ENCODE measurements at places on chromosomes 11 and 22. TPM values are rescaled to one million over a fixed set of nuclear protein-coding genes. Genes with fewer than 3 reads are reported as not detected.

Gene IGSF9B
- not detected for total RNA-seq

Gene APLNR
- 0.90 TPM for total RNA-seq

Gene TSSK2
- not detected for total RNA-seq

Gene TMPRSS13
- not detected for total RNA-seq

Gene OSBP
- total RNA-seq, result 62.6 TPM

Gene MMP10
- total RNA-seq, result 3.5 TPM

Gene LRRN4CL
- total RNA-seq, result 0.51 TPM

Gene GNAZ
- 0.38 TPM for total RNA-seq

Gene RAB39A
- total RNA-seq, result 0.13 TPM

Gene HPX
- total RNA-seq, result 0.25 TPM

Gene BTBD18
- not detected for total RNA-seq

Gene PDGFB
- 47.0 TPM for total RNA-seq

Gene MMP27
- not detected for total RNA-seq

Gene MMP11
- total RNA-seq, result 6.8 TPM

Gene DKK3
- total RNA-seq, result 581 TPM

Gene ART1
- total RNA-seq, result not detected

Gene TRIM64
- total RNA-seq, result not detected

Gene PDE3B
- total RNA-seq, result 0.13 TPM

Gene ANO5
- total RNA-seq, result under 0.01 TPM

Gene NXPE4
- not detected for total RNA-seq

Gene GSTT2B
- 7.0 TPM for total RNA-seq

Gene DMC1
- 0.90 TPM for total RNA-seq

Gene EHBP1L1
- 2.5 TPM for total RNA-seq

Gene CARD18
- not detected for total RNA-seq

Gene SCGB2A2
- not detected for total RNA-seq

Gene ASCL2
- not detected for total RNA-seq

Gene MS4A3
- total RNA-seq, result not detected

Gene CLNS1A
- 117 TPM for total RNA-seq

Gene DEPDC7
- under 0.01 TPM for total RNA-seq

Gene IGSF22
- 0.26 TPM for total RNA-seq

Gene MS4A4E
- not detected for total RNA-seq

Gene PARVB
- 77.8 TPM for total RNA-seq

Gene APOL6
- 10.6 TPM for total RNA-seq

Gene CCDC87
- 0.13 TPM for total RNA-seq

Gene GRAMD4
- total RNA-seq, result 50.4 TPM

Gene PIH1D2
- 0.51 TPM for total RNA-seq

Gene PGA3
- total RNA-seq, result not detected

Gene GRM5
- under 0.01 TPM for total RNA-seq

Gene POTEH
- total RNA-seq, result not detected

Gene SLC25A18
- total RNA-seq, result not detected

Gene GAB4
- total RNA-seq, result not detected

Gene GP1BB
- total RNA-seq, result 2.7 TPM

Gene MMP1
- 425 TPM for total RNA-seq

Measured in dermis microvascular lymphatic vessel endothelial cell (primary cell).